GM12864 (cell line): ENCODE measurements at places on chromosomes 1 and 21.

DNA sequence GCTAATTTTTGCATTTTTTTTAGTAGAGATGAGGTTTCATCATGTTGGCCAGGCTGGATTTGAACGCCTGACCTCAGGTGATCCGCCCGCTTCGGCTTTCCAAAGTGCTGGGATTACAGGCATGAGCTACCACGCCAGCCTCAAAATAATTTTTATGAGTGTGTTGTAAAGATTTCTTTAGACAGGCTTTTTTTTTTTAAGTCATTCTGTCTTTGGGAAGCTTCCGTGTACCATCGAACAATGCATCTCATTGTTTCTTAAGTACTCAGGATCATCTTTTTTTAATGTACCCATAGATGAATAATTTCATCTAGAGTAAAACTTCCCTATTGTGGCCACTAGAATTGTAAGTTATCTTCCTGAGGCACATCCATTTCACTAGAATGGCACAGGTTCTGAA, 19.6 kb upstream of the SDC3 start:
- no peak for DNase-seq

- no peak for DNase-seq
Measured at GRCh38 chr1:64875101-64875500, 91.2 kb downstream of the JAK1 start.

- DNase-seq = no peak
Measured at GRCh38 chr1:86739648-86740509, 35.5 kb downstream of the SH3GLB1 start.

DNA sequence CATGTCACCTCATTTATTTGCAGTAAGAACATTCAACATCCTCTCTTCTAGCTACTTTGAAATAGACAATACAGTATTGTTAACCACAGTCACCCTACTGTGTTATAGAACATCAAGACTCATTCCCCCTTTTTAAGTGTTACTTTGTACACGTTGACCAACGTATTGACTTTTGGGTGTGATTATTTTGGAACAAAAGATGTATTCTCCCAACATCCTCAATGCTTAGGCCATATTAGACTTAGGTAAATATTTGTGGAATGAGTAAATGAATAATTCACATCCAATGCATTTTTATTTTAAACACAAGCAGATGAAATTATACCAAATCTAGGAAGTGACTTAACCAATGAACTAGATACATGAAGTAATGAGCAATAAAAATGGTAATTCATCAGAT, 296.6 kb downstream of the CHRM3 start:
- DNase-seq = no peak

DNA sequence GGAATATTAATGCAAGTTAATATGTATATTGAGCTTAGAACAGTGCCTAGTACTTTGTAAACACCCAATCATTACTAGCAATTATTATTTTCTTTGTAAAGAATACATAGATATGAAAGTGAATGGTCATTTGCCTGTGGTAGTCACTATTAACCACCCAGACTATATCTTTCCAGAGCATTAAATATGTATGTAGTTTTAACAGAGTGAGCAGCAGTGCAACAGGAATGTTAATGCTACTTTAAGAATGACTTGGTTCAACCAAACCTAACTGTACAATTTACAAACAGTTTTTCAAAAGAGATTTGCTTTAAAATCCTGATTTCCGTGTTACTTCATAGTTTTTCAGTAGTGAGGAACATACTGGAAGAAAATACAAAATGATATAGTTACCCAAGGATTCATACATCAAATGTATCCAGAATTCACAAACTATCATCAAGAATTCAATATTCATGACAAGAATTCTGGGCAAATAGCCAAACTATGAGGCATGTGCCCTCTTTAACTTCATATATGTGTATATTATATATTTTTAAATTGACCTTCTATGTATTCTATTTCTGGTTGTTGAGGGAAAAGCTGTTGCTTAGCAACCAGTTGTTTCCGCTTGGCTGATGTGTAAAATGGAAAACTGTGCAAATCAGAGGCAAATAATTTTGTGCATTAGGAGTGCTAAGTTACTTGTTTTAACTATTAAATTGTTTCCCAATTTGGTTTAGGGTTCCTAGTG, 34.9 kb upstream of the IVNS1ABP start:
- no peak for DNase-seq

DNA sequence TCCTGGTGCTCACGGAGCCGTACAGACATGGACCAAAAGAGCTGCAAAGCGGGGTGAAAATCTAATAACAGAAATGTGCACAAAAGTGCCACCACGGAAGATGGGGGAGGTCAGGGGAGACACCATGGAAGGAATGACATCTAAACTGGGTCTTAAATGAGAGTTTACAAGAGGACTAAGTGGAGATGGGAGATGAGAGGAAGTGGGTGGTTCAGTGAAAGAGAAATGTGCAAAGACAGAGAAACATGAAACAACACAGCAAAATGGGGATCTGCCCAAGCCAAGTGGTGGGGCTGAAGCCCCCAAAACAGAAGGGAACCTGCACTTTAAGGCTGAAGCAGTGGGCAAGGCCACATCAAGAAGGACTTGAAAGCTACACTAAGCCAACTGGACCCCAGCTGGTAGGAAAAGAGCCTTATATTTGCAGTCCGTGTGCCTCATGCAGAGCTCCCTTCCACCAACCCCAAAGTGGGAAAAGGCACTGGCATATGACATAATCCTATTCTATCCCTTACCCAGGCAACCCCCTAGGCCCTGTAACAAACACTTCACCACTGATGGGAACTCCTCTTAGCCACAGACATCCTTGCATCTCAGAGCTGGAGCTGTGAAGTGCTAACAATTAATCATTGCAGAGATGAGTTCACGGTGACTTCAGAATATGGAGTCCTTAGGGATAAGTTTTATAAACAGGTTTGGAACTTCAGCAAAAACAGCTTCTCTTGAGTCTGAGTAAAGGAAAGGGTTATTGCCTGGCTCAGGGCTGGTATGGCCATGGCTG, 198.6 kb upstream of the EDN2 start:
- no peak for DNase-seq

- no peak for DNase-seq
Measured at GRCh38 chr1:78078358-78078757, 32.6 kb downstream of the GIPC2 start.

- no peak for DNase-seq
Measured at GRCh38 chr1:94207695-94208094, 29.7 kb downstream of the ARHGAP29 start.

- no peak for DNase-seq
Measured at GRCh38 chr1:108016451-108016920, 51.5 kb upstream of the VAV3 start.

GRCh38 chr1:101316256-101316655, 79.4 kb downstream of the S1PR1 start:
- DNase-seq = no peak

GRCh38 chr1:211378844-211379243, 52.2 kb downstream of the TRAF5 start:
- DNase-seq = no peak

DNA sequence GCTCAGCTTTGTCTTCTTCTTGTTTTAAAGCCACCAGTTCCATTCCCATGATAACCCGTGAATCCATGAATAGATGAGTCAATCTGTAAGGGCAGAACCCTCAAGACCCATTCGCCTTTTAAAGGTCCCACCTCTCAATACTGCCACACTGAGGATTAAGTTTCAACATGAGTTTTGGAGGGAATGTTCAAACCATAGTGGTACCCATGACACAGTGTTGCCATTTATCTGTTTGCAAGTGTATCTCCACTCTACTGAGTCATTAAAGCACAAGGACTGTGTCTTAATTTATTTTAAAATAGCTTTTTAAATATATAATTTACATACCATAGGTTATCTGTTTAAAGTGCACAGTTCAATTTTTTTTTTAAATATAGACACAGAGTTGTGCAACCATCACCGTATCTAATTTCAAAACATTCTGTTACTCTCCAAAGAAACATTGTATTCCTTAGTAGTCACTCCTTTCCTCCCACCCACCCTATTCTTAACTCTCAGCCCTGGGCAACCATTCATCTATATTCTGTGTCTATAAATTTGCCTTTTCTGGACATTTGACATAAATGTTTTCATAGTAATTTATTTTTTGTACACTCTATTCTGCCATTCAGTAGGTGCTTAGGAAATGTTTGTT, 4.8 kb upstream of the IL24 start:
- no peak for DNase-seq

DNA sequence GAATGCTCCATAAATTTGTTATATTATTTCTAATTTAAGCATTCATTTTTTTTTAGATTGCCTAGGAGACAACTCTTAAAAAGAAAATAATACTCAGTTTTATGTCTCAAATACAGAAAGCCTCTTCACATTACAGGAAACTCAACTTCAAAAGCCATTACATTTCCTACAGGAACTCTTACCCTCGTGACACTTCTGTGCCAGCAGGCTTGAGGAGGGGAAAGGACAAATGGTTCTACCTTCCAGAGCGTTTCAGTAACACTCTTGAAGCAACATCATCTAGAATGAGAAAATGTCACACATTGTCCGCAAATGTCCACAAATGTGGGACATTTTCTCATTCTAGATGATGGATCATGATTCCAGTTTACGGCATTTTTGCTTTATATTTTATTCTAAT, 51.7 kb downstream of the PTPN14 start:
- no peak for DNase-seq

GRCh38 chr1:51990478-51990965, at the start of gene RAB3B:
TSS of gene RAB3B (minus strand) at chr1:51990700. CDS start at chr1:51977117, 13,583 bp downstream.
- no peak for DNase-seq

DNA sequence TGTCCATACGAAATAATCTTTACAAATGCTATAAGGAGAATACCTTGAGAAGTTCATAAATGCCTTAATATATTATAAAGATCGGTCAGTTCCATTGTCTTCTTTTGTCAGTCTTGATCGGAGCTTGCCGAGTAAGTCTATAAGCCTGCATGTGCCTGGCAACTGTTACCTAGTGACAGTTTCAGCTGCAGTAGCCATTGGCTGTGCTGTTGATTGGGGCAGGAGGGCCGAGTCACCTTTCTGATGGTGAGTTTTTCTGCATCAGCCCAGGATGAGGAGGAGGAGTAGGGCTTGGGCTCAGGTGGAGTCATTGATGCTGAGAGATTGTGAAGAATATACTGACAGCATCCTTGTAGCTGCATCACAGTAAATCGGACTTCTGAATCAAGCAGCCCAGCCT, 1.9 kb upstream of the GPR52 start:
- DNase-seq = no peak

DNA sequence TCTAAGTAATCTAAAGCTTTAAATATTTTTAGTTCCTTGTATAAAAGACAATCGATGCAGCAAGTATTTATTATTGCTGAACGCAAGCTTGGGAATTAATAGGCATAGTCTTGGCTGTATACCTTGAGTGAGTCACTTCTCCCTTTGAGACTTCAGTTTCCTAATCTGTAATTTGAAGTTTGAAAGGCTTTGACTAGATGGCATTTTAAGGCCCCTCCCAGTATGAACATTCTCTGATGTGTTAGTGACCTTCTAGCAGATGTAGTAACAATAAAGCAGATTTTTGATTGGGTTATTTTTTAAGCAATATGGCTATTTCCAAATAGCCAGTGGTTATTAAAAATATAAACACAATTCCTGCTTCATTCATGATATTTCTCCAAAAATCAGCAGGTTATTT, 58.2 kb downstream of the DUSP10 start:
- DNase-seq = no peak

DNA sequence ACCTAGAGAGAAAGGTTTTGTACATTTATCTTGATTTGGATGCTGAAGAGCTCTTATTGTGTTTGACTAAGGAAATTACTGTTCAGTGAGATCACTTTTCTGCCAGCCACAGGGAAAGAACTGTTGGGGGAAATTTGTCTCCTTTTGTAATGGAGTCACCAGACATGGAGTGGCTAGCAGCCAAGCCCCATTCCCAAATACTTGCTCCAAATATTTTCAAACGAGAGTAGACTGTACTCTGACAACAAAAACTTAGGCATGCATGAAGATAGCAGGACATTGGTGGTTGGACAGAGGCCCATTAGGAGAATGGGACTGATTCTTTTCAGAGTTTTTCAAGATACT, 21.1 kb downstream of the IPO9 start:
- DNase-seq = no peak

GRCh38 chr1:198493329-198493728, 47.2 kb downstream of the ATP6V1G3 start:
- DNase-seq = no peak

GRCh38 chr1:2946291-2946690, 75.0 kb upstream of the ACTRT2 start:
- no peak for DNase-seq

DNA sequence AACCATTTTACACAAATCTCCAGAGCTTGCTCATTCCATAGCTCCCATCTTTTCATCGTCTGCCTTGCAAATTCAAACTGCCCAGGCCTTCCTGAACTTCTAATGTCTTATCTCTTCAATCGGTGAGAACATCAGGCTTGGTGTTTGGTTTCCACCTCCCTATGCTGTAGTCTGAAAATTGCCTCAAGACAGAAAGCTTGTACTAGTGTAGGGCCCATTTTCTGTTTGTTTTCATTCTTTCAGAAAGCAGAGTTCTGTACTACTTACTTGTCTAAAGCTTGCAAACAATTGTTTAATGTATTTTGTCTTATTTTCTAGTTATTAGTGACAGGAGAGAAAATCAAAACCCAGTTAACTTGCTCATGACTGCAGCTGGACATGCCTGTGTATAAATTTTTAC, 16.8 kb downstream of the HOOK1 start:
- DNase-seq = no peak

- DNase-seq = no peak
Measured at GRCh38 chr1:45516036-45516435, 5.6 kb downstream of the PRDX1 start.

DNA sequence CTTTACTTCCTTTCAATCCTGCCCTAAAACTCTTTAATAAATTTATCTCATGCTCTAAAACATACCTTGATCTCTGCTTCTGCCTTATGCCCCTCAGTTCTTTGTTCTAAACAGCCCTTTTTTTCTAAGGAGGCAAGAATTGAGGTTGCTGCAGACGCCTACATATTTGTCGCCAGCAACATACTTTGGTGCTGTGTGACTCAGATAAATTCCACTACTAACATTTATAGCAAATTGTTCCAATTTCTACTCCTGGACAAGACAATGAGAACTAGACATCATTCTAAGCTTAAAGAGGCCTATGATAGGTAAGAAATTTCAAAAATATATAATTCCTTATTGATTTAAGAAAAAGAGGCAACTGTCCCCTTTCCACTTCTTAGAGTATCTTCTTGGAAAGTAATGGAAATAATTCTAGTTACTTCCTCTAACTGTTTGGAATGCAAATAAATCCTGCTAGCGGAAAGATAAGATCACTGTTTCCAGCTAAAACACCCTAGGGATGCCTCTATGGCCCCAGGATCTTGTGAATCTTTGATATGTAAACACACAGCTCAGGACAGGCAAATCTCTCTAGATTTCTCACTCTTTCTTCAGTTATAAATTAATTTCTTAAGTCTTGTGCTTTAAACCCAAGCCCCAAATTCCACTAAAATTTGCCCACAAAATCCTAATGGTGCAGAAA, 869.1 kb downstream of the KCNT2 start:
- DNase-seq = no peak
